GM12892 (cell line): ENCODE measurements at places on chromosomes 5 and 9.
A peak's percentile ranks its signal among the peaks of the same experiment; 100 is the strongest.

GRCh38 chr5:138974227-138975063 is 99.3 kb upstream of the LRRTM2 start:
- no peak for DNase-seq

GRCh38 chr9:93357649-93358048 is 93.8 kb upstream of the FAM120A start:
- DNase-seq = no peak

DNA sequence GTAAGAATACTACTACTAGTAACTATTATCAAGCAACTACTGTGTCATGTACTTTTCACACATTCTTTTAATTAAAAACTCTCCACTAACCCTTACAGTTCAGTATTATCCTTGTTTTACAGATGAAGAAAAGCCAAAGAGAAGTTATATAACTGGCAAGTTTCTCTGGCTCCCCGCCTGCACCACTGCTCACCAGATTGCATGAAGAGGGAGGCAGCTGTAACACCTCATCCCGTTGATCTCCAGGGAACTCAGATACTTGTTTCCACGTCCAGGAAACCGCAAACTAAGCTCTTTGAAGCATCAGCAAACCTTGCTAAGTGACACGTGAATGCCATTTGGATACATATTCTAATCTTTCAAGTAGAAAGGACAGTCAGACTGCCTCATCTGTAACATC is 70.3 kb downstream of the RIGI start:
- DNase-seq = no peak

DNA sequence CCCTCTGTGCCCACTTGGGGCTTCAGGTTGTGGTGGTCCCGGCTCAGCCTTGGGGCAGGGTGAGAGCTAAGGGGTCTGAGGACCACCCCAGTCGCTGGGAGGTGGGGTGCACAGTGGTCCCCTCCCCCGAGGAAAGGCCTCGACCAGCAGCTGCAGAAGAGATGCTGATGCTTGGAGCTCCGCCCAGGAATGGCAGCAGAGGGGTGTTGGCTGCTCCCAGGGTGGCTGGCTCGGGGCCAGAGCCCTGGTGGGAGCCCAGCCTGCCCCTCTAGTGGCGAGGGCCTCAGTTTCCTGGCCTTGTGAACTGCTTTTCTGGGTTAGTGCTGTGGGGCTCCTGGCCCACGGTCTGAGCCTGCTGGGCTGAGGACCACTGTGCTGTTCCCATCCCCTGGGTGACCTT is 1.2 kb downstream of the DIPK1B start:
- no peak for DNase-seq

DNA sequence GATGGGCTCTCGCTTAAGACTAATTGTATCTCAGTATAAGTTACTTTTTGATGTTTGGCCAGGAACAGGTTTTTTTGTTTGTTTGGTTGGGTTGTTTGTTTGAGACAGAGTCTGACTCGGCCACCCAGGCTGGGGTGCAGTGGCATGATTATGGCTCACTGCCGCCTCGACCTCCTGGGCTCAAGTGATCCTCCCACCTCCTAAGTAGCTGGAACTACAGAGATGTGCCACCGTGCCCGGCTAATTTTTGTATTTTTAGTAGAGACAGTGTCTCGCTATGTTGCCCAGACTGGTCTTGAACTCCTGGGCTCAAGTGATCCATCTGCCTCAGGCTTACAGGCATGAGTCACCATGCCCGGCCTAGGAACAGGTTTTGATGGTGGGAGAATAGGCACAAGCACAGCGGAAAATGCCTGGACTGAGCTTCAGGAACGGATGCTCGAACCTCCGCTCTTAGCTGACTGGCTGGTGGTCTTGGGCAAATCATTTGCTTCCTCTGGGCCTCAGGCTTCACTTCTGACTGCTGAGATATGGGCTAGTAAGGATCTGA is 11.4 kb upstream of the SYNPO start:
- DNase-seq = no peak

- no peak for DNase-seq
Observed at GRCh38 chr9:13845460-13845859, 468.5 kb downstream of the NFIB start.

- no peak for DNase-seq
Observed at GRCh38 chr5:35004200-35004599, 43.5 kb downstream of the AGXT2 start.

- DNase-seq = no peak
Observed at GRCh38 chr5:172456076-172456722, 1.9 kb upstream of the SH3PXD2B start.

- DNase-seq = no peak
Observed at GRCh38 chr9:85715587-85715986, 26.2 kb downstream of the AGTPBP1 start.

DNA sequence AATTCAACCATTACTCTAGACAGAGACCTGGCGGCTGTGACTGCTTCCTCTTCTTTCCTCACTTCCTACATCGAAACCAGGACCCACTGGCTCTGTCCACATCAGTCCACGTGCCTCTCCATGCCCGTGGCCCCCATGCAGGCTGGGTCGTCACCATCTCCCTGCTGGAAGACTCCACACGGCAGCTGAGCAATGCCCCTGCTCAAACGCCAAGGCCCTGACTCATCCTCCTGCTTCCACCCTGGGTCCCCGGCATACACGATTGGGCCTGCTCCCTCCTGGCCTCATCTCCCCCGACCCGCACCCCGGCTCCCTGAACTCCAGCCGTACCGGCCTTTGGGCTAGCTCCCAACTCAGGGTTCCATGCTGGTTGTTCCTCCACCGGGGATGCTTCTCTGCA is 67.2 kb upstream of the IER5L start:
- DNase-seq = no peak

GRCh38 chr5:132369474-132370180 is at the start of gene SLC22A5:
Gene SLC22A5, plus strand, starts transcription at chr5:132369710. Its CDS starts 263 bp downstream, at chr5:132369973.
- DNase-seq = peak; percentile 75

GRCh38 chr5:157764531-157764930 is 21.0 kb downstream of the LSM11 start:
- DNase-seq = no peak
